Globus pallidus (tissue), 1 donor: ENCODE measurements at places on chromosomes 3 and 15.
A peak's percentile ranks its signal among the peaks of the same experiment; 100 is the strongest.

DNA sequence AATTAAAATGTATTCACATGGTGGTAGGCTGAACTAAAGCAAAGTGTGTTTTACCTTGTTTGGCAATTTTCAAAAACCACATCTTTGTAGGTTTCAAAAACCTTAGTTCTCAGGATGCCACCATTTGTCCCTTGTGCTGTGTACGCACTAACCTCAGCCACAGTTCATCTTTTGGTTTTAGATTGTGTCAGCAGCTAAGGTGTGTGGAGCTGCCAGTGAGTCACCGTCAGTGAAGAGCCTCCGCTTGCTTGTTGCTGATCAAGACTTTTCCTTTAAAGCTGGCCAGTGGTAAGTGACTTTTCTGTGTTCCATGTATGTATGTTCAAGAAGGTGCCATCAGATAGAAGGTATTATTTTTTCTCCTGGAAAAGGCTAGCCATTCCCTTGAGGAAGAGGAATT, 21.1 kb downstream of the OXNAD1 start:
- no peak for DNase-seq

- DNase-seq: no peak
These were observed 10.0 kb downstream of the GATA2 start for GRCh38 chr3:128482666-128483656.

DNA sequence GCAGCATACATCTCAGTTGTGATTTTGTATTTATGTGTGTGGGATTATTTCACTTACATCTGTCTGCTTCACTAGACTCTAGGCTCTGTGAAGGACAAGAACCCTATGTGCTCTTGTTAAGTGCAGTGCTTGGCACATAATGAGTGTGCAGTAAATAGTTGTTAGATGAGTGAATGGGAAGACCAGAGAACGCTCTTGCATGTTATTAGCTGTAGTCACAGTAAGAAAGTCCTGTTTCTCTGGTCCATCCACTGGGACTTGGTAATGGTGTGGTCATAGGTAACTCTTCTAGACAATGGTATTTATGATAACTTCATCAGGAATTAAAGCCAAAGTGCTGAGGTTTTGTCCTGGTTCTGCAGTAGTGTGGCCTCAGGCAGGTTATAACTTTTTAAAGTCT, 1.4 kb upstream of the AQP9 start:
- no peak for DNase-seq

GRCh38 chr3:64190517-64191515, 34.5 kb downstream of the PRICKLE2 start:
- no peak for DNase-seq

- DNase-seq: no peak
These were observed 33.8 kb upstream of the GREM1 start for GRCh38 chr15:32683906-32684584.

- DNase-seq: no peak
These were observed 154.1 kb downstream of the GREM1 start for GRCh38 chr15:32871883-32872282.

GRCh38 chr3:12753275-12754028, 5.6 kb downstream of the TMEM40 start:
- no peak for DNase-seq

DNA sequence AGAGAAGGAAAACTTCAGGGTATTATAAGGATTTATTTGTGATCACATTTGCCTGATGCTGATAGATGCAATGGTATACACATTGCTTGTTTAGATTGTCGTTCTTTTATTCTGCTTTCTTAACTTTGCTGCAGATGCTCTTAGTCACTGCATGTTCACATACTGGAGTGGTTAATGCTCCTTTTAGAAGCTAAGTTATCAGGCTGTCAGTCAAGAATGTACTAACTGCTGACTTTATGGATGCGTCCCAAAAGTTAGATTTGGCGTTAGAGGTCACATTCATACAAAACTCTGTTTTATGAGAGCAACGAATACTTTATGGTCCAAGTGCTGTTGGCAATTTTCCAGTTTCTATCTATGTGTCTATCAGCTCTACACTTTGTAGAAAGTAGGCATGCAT, 160.7 kb downstream of the BBX start:
- no peak for DNase-seq

DNA sequence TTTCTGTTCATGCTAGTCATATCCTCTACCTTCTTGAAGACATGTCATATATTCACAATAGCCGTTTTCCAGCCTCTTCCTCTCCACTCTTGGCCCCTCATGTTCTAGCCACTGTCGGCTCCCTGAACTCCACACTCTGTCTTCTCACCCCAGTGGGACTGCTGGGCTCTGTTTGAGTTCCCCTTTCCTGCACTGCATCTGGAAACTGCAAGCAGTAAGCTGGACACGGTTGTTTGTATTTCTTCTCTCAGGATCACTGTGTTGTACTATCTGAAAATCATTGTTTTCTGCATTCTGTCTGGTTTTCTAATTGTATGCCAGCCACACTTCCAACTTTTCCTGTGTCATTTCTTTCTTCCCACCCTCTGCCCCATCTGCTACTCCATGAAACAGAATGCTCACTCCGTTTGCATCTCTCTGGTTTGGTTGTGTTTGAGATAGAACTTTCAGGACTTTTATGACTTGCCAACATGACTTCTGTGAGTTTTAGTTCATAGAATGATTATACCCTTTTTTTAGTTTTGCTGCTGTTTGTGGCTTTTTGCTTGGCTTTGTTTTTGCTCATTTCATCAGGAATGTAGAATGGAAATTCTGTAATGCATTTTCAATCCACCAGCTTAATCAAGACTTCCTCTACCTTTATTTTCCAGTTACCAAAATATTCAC, 192.3 kb downstream of the PLCL2 start:
- DNase-seq: no peak

GRCh38 chr3:145906301-145906700, 254.7 kb downstream of the PLOD2 start:
- no peak for DNase-seq

DNA sequence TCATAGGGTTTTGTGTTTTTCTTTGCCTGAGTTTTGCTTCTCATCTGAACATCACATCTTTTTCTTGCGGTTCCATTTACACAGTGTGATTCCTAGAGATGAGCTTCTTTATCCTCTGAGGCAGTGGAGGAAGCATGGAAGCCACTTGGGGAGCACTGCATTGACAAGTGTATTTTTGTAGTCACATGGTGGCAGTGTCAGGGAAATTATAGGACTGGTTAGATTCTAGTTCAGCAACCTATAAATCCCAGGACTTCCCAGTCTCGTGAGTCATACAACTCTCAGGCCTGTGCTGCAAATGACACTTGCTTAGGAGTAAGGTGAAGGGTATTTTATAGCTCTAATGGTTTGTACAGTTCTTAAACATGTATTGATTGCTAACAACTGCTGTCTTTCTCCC, 58.4 kb downstream of the RBM6 start:
- no peak for DNase-seq

DNA sequence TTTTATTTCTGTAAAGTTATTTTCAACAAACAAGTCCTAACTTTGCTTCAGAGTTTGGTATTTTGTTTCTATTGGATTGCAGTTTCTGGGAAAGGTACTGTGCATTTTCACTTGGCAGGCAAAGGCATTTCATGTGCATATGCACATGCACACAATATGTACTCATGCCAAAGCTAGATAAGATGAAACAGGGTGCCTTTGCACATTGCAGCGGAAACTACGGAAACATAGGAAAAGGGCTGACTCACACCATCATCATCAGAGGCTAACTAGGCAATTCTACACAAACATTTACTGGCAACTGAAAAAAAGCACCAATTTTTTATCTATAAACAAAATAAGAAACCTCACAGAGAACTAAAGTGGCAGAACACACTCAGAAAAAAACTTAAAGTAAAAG, 550.6 kb upstream of the NECTIN3 start:
- no peak for DNase-seq

- peak; percentile 44 for DNase-seq
These were observed 88.7 kb downstream of the GABRG3 start for GRCh38 chr15:27059610-27060202.

- DNase-seq: no peak
These were observed 12.3 kb downstream of the EIF1B start for GRCh38 chr3:40321818-40322217.

GRCh38 chr3:184383033-184383740, 3.3 kb downstream of the CHRD start:
- no peak for DNase-seq

- no peak for DNase-seq
These were observed 85.5 kb downstream of the KLHL25 start for GRCh38 chr15:85709250-85709649.

DNA sequence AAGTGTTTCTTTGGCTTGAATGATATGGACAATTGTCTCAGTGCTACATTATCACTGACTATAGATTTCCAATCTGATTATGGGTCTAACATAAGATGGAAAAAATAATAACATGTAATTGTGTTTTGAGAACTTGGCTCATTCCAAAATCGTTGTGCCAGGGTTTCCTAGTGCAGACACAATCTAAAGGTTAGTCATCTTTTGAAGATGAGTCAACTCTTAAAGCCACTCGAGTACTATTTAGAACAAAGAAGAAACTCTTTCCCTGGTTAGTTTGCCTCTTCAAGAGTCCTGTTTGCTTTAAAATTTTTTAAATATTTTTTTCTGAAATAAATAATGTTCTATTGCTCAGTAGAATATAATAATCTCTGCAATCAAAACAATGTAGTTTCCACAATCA, 301.0 kb downstream of the CADM2 start:
- no peak for DNase-seq
